NCI-H69 (cell line): ENCODE measurements at places on chromosomes 13 and 19.

- DNase-seq = peak; percentile 14
Observed at GRCh38 chr19:29872224-29872731, 60.5 kb downstream of the CCNE1 start.

DNA sequence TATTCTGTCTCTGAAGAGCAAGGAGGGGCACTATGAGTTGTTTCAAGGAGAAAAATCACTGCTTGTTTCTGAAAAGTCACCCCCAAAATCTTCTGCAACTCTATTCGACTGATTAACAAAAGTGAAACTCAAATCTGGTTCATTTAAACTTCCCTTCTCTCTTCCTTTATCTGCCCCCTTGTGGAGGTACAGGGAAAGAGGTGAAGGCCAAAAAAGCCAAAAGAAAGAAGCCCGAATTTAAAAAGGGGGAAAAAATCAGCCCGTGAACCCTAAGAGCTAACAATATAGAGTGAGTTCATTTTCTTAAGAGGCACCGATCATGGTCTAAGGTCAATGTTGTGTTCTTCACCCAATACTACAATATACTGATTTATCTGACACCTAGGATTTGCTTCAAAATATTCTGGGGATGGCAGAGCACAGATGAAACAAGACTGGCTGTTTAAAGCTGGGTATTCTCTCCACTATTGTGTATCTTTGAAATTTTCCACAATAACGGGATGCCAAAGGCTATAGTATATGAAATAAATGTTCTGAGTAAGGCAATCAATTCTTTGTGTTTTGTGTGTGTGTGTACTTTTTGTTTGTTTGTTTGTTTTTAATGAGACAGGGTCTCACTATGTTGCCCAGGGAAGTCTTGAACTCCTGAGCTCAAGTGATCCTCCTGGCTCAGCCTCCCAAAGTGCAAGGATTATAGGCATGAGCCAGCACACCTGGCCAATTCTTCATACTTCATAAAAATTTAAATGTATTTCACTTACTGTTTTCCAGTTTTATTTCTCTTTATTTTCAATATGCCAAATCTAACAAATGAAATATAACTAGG, 55.0 kb upstream of the EEF1AKMT1 start:
- DNase-seq = peak; percentile 57

DNA sequence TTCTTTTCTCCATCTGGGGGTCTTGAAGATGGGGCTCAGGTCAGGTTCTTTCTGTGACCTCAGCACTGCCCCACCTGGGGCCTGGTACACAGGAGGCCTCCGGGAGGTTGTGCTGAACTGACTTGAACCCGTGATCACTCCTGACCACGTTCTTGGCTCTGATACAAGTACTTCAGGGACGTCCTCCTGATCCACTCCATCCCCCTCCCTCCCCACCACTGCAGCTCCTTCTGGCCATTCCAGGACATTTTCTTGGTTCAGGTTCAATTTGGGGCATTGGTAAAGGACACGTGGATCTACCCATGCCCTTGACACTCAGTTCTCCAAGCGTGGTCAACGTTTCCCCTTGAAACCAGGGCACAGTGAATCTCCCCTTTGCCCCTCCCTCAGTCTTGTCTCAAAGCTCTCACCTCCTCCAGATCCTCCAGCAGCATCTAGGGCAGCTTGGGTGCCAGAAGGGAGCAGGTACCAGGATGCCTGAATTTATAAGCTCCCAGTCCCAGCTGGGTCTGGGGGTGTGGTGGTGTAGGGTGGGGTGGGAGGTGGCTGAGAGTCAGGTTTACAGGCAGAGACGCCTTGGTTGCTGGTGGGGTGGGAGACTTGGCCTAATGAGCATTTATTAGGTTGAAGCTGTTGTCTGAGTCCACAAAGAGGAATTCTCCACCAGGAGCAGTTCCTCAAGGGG, at the start of gene KLK15:
TSS of gene KLK15 (minus strand) at position 458 of the 685 bp plus-strand sequence. CDS start 2,082 bp downstream, outside the sequence.
- no peak for DNase-seq

DNA sequence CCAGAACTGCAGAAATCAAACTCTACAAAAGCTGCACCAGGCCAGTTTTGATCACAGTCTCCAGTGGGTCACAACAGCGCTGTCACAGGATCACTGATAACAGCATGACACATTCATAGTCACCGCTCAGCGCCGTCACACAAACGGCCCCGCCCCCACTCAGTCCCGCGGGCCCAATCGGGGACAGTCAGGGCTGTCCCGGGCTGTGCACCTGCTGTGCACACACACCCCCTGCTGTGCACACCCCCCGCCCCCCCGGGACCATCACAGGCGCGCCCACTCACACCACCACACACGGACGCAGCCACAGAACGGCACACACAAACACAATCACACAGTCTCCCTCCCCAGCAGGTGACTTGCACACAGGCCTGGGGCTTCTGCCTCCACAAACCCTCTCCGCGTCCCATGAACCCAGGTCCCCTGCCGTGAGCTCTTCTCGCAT, 435 bp upstream of the ZNF382 start:
- no peak for DNase-seq

GRCh38 chr19:50723069-50723468, at the start of gene CLEC11A:
TSS of gene CLEC11A (plus strand) at chr19:50723364. CDS start at chr19:50723526, 162 bp downstream.
- no peak for DNase-seq

GRCh38 chr13:47407808-47408207, 511.0 kb upstream of the HTR2A start:
- no peak for DNase-seq

GRCh38 chr19:18475762-18476331, 37.9 kb upstream of the ISYNA1 start:
- DNase-seq = no peak

DNA sequence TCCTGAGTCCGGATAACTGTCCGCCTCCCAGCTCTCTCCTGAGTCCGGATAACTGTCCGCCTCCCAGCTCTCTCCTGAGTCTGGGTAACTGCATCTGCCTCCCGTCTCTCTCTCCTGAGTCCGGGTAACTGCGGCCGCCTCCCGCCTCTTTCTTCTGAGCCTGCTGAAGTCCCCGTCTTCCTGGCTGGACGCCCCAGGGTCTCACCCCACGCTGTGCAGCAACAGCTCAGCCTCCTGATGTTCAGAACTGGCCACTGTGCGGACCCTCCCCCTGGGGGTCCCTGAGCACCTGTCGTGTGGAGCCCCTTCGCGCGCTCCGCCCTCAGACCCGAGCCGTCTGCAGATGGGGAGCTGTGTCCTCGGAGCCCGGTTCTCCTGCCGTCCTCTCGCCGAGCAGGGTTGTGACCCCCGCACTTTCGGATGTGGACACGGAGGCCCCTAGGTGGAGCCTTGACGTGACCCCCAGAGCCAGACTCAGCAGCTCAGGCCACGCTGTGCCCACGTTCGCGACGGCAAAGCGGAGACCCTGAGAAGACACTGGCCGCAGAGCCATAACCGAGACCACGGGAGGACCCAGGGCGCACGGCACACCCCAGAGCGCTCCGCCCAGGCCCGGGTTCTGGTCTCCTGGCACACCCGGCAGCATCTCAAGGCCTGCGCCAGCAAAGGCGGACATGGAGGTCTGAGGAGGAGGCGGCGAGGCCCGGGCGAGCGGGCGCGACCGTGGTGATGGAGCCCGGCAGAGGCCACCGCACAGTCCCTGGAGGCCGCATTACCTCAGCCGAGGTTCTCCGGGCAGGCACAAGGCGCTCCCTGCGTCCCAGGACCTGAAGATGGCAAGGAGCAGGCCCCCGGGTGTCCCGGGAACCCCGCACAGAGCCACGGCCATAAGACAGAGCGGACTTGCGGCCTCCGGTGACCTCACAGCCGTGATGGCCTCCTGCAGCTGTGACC, 15.9 kb downstream of the SBNO2 start:
- no peak for DNase-seq

GRCh38 chr13:110873639-110874507, 41.0 kb downstream of the ANKRD10 start:
- no peak for DNase-seq

- DNase-seq = peak; percentile 22
Observed at GRCh38 chr13:50162001-50162400, 146.8 kb downstream of the KCNRG start.

- DNase-seq = no peak
Observed at GRCh38 chr13:46289260-46289955, 77.7 kb downstream of the LRRC63 start.

- no peak for DNase-seq
Observed at GRCh38 chr19:37221136-37221535, 3.1 kb downstream of the ZNF383 start.

DNA sequence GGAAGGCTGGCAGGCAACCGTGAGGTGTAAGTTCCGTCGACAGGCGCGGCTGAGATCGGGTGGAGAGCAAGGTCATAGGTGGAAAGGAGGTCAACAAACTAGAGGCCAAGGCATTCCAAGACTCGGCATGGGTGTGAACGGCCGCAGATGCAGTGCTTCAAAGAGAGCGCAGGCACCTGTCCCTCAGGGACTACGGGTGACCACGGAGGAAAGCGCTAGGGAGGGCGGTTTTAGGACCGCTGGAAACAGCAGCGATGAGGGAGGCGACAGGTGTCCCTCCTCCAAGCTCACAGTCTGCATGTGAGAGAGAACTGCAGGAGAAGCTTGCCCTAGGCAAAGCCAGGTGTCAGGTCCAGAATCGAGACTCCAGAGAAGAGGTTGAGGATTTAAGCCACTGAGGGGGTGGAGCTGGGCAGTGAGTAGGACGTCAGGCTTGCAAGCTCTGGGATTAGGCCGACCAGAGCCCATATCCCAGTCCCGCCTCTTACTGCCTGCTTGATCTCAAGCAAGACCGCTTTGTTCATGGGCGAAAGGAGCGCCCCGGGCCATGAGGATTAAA, 1.6 kb upstream of the MLNR start:
- DNase-seq = no peak

- DNase-seq = no peak
Observed at GRCh38 chr13:62290542-62290941, 874.9 kb upstream of the PCDH20 start.

- peak; percentile 84 for DNase-seq
Observed at GRCh38 chr13:33744589-33745369, 73.2 kb upstream of the RFC3 start.

- DNase-seq = peak; percentile 68
Observed at GRCh38 chr13:99310382-99311031, 3.3 kb upstream of the GPR183 start.

DNA sequence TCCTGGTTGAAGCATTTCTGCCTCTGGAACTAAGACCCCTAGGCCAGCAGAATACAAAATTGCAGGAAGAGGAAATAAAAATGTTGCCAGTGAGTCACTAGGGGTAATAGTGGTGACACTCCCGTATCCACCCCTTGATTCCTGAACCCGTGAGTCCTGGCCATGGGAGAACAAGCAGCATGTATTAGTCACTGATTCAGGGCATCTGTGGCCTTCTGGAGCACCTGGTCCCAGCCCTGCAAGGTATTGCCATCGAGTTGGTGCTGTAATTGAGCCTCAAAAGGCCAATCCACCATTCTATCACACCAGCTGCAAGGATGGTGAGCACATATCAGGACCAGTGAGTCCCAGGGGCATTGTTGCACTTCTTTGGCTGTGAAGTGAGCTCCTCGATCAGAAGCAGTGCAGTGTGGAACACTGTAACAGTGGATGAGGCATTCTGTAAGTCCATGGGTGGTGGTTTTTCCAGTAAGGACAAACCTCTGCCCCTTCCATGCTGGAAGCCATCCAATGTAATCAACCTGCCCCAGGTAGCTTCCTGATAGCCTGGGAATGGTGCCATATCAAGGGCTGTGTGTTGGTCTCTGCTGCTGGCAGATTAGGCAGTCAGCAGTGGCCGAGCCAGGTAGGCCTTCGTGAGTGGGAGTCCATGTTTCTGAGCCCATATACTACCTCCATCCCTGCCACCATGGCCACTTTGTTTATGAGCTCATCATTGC, 39.6 kb downstream of the C1QTNF9 start:
- peak; percentile 78 for DNase-seq

GRCh38 chr19:57566396-57567265, 7.0 kb upstream of the ZNF550 start:
- DNase-seq = peak; percentile 70

DNA sequence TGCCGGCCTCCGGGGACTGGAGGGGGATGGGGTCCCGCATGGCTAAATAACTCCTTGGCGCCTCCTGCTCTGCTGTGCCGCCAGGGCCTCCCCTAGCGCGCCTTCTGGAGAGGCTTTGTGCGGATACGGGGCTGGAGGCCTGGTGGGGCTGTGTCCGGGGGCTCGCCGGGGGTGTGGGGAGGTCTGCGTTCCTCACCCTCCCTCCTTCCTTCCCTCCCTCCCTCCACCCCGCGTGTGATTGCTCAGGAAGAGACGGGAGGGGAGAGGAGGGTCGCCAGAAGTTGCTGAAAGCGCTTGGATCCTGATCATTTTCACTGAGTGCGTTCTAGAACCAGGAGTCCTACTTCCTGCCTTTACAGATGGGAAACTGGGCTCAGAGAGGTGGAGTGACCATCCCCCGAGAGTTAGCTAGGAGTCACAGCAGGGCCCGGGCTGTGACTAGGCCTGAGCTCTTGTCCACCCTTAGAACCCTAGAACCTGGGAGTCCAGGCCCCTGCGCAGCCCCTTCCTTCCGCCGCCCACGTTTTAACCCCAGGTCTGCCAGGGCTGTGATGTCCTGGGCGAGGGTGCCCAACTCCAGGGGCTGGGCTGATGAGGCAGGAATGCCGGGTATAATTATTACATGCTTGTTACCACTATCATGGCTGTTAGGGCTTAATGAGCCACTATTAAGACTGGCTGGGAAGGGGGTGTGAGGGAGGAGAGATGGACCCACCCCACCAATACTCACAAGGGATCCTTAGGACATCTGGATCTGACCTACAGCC, 782 bp upstream of the JUND start:
- DNase-seq = no peak

- DNase-seq = peak; percentile 67
Observed at GRCh38 chr13:50668691-50669271, 174.7 kb downstream of the DLEU7 start.

DNA sequence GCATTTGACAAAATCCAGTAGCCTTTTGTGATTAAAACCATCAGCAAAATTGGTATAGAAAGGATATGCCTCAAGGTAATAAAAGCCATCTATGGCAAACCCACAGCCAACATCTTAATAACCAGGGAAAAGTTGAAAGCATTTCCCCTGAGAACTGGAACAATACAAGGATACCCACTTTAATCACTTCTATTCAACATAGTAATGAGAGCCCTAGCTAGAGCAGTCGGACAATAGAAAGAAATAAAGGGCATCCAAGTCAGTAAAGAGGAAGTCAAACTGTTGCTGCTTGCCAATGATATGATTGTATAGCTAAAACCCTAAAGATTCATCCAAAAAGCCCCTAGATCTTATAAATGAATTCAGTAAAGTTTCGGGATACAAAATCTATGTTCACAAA, 1510.3 kb downstream of the PCDH9 start:
- DNase-seq = peak; percentile 16

- DNase-seq = peak; percentile 31
Observed at GRCh38 chr13:44506719-44507118, 69.4 kb downstream of the TSC22D1 start.

DNA sequence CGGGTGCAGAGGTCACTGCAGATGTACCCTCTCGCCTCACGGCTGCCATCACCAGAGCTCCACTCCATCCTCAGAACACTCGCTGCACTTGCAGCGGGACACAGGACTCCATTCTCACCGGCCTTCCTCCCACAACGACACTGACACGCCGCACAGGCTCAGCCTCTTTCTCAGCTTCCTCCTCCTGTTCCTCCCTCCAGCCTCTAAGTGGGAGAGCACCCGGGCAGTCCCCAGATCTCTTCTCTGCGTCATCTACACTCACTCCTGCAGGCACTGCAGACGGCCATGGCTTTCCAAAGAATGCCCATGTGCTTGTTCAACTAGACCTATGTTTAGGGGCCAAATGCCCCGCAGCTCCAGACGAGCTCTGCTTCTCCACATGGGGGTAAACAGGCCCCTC, 14.3 kb upstream of the FKRP start:
- no peak for DNase-seq

GRCh38 chr19:53389571-53389970, 5.4 kb upstream of the ZNF765 start:
- peak; percentile 74 for DNase-seq
